GM03348 (cell line): ENCODE measurements at places on chromosomes 7 and 10.

DNA sequence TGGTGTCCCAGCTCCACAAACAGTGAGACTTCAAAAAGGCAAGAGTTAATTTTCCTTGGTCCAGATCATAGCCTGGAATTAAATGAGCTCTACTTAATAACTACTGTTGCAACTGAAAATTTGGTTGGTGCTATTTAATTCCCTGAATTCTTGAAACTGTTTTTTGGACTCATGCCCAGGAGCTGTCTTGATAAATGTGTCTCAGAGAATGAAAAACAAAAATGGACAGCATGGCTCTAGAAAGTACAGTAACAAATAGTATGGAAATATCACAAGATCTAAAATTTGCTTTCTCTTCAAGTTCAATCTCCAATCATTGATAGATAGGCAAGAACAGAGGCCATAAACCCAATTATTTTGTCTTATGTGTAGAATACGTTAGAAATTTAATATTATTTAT is 42.5 kb downstream of the CCDC71L start:
- DNase-seq, result peak; percentile 10

GRCh38 chr10:16947069-16947468 is 129.8 kb upstream of the RSU1 start:
- DNase-seq, result no peak

GRCh38 chr10:33715303-33715975 is 381.0 kb upstream of the NRP1 start:
- no peak for DNase-seq

GRCh38 chr7:7226407-7226806 is 44.1 kb downstream of the C1GALT1 start:
- DNase-seq, result no peak

GRCh38 chr7:66627881-66628360 is 760 bp upstream of the KCTD7 start:
- no peak for DNase-seq

- DNase-seq, result no peak
These were observed 292.5 kb upstream of the VSTM2A start for GRCh38 chr7:54249686-54250085.

DNA sequence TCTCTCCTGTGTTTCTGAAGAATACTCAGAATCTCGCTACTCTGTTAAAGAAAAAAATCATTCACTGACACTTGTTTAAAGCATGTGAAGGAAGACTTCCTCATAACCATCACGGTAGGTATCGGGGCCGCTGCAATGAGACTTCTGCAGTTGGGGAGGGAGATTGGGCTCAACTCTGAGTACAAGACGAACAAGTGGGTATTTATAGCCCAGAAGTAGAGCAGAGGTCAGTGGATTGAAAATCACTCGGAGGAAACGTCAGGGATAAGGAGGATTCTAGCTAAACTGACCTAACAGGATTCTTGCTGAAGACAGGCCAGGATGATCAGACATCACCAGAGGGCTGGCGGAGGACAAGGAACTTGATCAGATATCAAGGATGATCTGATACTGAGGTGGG is 33.3 kb downstream of the ITPRIP start:
- DNase-seq, result no peak

GRCh38 chr7:131164025-131164925 is 163.4 kb upstream of the MKLN1 start:
- peak; percentile 84 for DNase-seq

DNA sequence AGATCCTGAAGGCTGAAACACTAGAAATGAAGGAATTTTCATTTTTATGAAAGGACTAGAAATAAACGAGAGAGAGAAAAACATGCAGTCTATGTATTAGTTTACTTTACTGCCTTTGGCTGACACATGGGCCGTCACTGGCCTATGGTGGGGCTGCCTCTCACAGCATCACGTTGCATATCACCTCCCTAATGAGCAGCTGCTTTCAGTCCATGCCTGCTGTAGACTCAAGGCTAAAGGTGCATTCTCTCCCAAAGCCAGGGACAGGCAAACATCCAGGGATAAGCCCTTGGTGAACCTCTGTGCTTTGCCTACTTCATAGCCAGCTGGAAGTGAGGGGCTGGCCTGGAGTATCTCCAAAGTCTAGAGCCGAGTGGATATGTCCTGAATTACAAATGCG is 359.4 kb downstream of the GPAM start:
- no peak for DNase-seq

- DNase-seq, result no peak
These were observed 826 bp downstream of the GIMAP7 start for GRCh38 chr7:150515248-150516147.

DNA sequence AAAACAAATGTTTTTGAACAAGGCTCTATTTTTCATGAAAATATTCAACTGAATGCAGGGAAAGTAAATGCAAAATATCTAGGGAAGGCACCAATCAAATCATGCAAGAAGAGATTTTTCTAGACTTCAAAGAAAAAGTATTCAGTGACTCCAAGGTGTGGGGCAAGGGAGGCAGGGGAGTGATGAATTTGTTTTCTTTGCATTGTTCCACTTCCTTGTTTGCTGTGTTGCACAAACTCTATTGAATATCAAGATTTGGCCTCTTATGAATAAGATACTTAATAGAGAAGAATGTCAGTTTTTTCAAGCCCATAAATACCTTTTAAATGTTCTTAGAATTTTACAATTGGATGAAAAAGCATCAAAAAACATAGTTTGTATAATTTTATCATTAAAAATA is 26.4 kb downstream of the STEAP1 start:
- DNase-seq, result no peak

- DNase-seq, result no peak
These were observed 268.1 kb downstream of the CAMK1D start for GRCh38 chr10:12617191-12618175.

DNA sequence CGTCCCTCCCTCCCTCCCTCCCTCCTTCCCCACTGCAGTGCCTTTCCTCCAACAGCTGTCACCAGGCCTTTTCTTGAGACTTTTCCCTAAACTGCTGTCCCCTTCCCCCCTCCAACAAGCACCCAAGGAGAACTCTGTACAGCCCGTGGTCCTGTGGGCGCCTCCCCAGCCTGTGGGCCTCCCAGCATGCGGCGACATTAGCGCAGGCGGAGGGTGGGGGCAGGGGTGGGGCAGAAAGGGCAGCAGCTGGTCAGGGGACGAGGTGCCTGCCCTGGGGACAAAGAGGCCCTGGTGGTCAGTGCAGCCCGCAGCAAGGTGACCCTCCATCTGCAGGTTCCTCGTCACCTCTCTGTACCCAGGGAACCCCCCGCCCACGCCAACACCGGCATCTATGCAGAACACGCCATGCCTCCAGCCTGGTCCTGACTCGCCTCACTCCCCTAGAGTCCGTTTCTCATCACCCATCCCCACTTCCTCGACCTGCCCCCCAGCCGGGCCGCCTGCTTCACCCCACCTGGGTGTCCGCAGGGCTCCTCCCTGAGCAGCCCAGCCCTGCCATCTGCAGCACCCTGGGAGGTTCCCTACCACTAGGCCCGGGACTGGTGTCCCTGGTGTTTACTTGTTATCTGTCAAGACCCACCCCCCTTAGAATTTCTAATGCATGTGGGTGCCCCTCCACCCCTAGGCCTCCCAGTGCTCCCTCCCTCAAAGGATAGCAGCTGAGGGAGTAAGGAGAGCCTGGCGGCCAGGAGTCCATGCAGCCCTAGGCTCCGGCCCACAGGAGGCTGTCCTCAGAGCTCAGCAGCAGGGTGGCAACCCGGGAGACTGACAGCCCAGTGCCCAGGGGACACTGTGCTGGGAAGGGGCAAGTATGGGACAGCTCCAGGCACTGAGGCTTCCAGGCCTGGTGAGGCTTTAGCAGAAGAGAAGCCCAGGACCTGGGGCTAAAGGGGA is 147.8 kb downstream of the ARHGAP22 start:
- no peak for DNase-seq

GRCh38 chr10:25398680-25399079 is 223.9 kb downstream of the GPR158 start:
- no peak for DNase-seq

DNA sequence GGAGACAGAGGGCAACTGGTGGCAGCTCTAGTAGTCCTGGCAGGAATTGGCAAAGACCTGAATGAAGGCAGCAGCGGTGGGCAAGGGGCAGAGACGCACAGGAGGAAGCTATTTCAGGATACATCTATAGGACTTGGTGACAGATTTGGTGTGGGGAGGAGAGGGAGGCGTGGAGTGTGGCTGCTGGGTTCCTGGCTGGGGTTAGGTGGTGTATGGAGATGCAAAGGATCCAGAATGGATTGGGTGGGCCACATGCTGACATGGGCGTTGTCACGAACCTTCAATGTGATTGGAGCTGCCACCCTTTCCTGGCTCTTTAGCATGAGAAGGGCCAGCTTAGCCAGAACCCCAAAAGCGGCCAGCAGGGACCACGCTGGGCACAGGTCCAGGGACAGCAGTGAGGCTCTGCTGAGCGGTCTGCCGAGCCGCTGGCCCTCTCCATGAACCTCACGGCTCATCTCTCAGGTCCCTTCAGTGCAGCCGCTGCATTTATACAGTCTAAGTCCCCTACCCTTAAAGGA is 10.2 kb upstream of the ADCY1 start:
- no peak for DNase-seq

- no peak for DNase-seq
These were observed 108.7 kb upstream of the RHOBTB1 start for GRCh38 chr10:61052469-61053205.

DNA sequence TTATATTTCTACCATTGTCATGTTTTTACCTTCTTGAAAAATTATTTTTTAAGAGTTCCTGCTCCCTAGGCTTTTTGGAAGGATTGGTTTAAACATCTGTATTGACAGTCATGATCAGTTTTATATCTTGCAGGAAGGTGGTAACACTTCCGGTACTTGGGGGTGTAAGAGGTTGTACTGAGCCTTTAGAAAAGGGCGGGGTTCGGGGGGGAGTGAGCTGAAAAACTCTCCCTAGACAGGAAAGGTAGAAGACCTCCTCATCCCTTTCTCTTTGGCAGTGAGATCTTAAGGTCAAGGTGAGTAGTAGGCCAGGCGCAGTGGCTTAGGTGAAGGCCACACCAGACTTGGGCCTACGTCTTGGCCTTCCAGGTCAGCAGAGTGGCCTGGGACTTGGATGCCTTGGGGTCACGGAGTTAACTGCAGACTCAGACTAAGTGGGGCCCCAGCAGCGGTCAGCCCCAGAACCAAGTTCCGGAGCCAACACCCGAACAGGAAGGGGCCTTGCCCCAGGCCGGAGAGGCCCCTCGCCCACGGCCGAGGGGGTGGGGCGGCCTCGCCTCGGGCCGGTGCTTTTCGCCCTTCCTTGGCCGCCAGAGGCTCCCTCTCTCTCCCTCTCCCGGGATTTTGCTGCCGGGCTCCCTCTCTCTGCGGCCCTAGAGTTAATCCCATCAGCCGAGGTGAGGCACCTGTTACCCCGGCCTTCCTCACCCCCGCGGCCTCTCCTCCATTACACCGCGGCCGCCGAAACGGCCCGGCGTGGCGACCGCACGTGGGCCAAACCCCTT is at the start of gene PPP1R9A:
Gene PPP1R9A (plus strand): TSS at position 569 of the 785 bp plus-strand sequence. CDS start 2,520 bp downstream, outside the sequence.
- DNase-seq, result peak; percentile 64

GRCh38 chr10:35876248-35876647 is 234.2 kb upstream of the FZD8 start:
- DNase-seq, result peak; percentile 66

- no peak for DNase-seq
These were observed 297.6 kb downstream of the ARHGAP12 start for GRCh38 chr10:31630861-31631567.

DNA sequence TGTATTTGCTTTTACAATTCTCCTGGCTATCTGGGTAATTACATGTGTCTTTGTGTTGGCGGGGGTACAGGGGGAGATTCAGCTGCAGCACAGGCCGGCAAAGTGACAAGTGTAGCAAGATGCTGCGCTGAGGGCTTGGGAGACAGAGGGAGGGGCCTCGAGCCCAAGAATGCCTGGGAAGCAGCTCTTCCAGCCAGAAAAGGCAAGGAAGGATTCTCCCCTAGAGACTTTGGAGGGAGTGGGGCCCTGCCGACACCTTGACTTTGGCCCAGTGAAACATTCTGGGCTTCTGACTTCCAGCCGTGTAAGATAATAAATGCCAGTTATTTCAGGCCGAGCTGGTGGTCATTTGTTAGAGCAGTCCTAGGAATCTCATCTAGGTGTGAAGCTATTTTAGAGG is 7.2 kb upstream of the REPIN1 start:
- no peak for DNase-seq

GRCh38 chr7:155648752-155649339 is 4.4 kb downstream of the RBM33 start:
- DNase-seq, result no peak

GRCh38 chr7:68535266-68535665 is 1063.0 kb upstream of the AUTS2 start:
- no peak for DNase-seq

- no peak for DNase-seq
These were observed 1156.3 kb downstream of the SORCS3 start for GRCh38 chr10:105797234-105797890.

DNA sequence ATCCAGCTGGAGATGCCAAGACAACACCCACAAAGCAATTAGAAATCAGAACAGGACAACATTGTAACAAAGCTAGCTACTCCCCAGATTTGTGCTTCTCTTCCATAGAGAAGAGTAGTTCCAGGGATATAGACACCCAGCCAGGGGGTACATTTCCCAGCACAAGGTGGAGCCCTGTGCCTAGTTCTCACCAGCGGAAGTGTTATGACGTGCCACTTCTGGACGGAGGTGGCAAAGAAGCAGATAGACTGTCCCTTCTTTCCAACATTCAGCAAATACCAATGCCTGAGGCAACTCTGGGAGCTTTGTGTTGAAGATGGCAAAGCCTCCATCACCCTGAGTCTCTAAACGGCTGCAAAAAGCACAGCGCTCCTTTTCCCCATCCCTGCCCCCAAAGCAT is 23.4 kb upstream of the GSAP start:
- no peak for DNase-seq

GRCh38 chr7:128954830-128955802 is 17.4 kb downstream of the IRF5 start:
- DNase-seq, result peak; percentile 89

- DNase-seq, result peak; percentile 71
These were observed 87.8 kb downstream of the BTRC start for GRCh38 chr10:101441541-101442455.

DNA sequence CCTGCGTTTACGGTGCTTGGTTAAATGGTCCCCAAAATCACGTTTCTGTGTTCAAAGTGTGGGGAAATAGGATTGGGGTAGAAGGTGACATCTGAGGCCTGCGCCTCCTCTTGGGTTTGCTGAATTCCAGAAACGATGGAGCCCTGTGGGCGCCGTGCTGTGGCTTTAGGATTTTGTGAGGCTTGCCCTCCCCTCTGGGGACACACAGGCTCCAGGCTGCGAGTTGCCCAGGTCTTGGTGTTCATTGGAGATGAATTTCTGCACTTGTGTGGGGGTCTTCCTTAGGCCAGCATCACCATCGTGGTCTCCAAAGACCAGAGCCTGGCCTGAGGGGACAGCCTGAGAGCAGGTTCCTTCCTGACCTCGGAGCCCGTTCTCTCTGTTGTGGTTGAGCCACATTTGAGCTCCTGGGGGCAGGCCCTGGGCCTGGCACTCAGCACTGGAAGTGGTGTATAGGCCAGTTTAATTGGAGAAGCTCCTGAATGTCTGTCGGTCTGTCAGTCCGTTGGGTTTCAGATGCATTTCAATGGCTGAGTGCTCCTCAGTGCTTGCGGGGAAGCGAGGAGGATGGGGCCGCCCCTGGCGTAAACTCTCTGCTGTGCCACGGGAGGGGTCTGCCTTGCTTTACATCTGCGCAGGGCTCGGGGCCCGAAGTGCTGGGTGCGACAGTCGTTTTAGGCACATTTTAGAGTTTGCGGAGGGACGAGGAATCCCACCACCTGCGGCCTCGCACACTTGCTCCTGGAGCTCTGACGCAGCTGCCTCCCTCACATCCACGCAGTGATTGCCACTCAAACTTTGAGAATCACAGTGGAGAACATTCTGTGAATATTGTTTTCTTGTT is 71.7 kb downstream of the DNAJB6 start:
- no peak for DNase-seq
